Thyroid gland (tissue), 4 donors: ENCODE measurements at places on chromosomes 2 and 18. TPM values are rescaled to one million over a fixed set of nuclear protein-coding genes. Genes with fewer than 3 reads are reported as not detected.

- no peak for DNase-seq
Observed at GRCh38 chr2:24592441-24593100, 101.5 kb downstream of the NCOA1 start.

HOXD1 gene
- 0.11 TPM for total RNA-seq

DNA sequence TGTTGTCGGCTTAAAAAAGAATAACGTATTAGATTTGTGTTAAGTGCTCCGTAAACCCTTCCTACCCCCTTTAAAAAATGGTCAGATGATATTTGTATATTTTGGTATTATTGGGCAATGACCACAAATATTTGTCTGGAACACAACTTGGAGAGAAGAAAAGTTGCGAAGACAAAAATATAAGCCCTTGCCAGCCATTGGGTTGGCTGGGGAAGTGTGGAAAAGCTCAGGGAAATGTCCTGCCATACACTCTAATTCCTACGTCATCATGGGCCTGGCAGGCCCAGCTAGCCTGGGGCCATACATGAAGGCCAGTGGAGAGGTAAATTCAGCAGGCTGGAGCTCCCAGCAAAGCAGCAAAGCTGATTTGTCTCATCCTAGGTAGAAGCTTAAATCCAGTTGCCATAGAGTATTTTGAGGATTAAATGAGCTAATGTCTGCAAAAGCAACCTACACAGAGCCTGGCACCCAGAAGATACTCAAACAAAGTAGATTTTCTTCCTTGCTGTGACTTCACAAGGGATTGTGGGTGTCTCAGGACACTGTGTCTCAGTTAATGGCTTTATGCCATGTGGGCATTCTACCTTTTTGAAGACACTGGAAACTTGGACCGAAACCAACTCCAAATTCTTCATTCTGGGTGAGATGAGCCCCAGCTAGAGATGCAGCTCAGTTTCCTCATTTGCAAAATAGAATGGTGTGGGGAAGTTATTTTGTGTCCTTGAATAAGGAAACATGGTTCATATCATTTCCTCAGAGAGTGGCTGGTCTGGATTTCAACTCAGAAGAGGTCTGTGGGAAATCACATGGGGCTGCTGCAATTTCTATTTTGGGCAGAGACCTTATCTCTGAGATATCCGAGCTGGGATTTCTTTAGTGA is 87.9 kb upstream of the MAP4K3 start:
- no peak for DNase-seq

STARD6 gene
- not detected for total RNA-seq

GRCh38 chr2:238728330-238729260 is 119.3 kb upstream of the TWIST2 start:
- no peak for DNase-seq

SF3B6 gene
- 86.1 TPM for total RNA-seq

- DNase-seq = no peak
Observed at GRCh38 chr2:113930448-113930847, 40.6 kb downstream of the ACTR3 start.

TCF23 gene
- total RNA-seq = not detected

DNA sequence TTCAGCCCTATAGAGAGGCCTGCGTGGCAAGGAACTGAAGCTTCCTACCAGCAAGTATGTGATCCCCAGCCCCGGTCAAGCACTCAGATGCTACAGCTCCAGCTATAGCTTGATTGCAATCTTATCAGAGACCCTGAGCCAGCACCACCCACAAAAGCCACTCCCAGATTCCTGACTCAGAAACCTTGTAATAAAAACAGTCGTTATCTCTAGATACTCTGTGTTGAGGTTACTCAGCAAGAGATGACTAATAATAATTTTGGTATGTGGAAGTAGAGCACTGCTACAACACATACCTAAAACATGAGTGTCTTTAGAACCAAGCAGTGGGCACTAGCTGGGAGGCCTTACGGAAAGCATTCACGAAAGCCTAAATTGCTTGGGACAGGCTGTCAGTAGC is 216.9 kb downstream of the UXS1 start:
- DNase-seq = no peak

DNA sequence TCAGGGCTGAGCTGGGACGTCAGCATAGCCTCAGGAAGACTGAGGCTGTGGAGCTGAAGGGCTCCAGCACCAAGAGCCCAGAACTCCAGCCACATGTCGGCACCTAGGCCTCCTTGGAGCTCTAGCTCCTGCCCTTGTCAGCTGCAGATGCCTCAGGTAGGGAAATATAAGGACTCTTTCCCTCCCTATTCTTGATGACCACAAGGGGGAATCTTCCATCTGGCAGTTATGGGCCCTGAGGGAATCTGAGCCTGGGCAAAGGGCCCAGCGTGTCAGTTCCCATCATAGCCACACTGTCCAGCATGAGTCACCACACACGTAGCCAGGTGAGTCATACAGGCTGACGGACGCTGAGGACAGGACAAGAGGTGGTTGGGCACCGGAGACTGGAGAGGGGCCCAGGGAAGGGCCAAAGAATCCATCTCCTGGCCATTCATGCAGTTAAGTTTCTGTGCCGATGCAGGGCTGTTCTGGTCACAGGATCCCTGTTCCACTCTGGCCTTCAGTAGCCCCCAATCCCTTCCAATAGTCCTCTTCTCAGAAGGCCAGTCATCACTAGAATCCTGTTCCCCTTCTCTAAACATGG is 1.8 kb downstream of the MPV17 start:
- DNase-seq = peak; percentile 93

GRCh38 chr18:37689841-37690240 is 124.2 kb upstream of the CELF4 start:
- DNase-seq = no peak

REG1B gene
- not detected for total RNA-seq

TWIST2 gene
- 20.1 TPM for total RNA-seq

GRCh38 chr2:3459185-3460015 is 59.9 kb downstream of the ADI1 start:
- DNase-seq = peak; percentile 97

GRCh38 chr2:136645236-136645828 is 120.0 kb upstream of the THSD7B start:
- DNase-seq = no peak

DNA sequence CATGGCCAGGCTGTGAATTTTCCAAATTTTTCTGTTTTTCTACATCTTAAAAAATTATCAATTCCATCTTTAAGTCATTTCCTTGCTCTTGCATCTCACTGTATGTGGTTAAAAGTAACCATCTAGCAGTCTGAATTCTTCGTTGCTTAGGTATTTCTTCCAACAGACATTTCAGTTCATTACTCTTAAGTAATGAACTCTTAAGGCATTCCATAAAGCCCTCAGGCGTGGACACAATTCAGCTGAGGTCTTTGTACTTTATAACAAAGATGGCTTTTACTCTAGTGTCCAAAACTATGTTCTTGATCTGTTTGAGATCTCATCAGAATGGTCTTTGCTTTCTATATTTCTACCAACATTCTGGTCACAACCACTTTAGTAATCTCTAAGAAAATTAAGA is 253.9 kb upstream of the GCFC2 start:
- no peak for DNase-seq

DNA sequence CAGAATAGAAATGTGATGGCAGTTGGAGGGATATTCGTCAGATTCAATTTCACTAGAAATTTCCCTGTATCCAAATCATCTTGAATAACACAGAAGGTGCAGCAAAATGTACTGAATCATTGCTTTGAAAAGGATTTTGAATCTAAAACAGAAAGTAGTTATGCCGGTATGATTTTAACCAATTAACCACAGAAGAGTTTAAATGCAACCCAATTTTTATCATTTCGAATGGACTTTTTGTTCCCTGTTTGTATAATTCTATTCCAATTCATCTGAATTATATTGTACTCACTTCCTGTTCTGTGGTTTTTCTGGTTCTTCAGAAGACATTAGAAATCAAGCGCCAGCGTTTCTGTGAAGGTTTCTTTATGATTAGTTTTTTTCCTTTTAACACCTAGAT is 190.4 kb downstream of the MYO3B start:
- DNase-seq = no peak

GRCh38 chr2:16640867-16641266 is 24.8 kb downstream of the CYRIA start:
- DNase-seq = no peak

- DNase-seq = no peak
Observed at GRCh38 chr2:141260911-141261310, 869.9 kb downstream of the LRP1B start.

- no peak for DNase-seq
Observed at GRCh38 chr2:29192526-29192925, 77.3 kb downstream of the CLIP4 start.

DNA sequence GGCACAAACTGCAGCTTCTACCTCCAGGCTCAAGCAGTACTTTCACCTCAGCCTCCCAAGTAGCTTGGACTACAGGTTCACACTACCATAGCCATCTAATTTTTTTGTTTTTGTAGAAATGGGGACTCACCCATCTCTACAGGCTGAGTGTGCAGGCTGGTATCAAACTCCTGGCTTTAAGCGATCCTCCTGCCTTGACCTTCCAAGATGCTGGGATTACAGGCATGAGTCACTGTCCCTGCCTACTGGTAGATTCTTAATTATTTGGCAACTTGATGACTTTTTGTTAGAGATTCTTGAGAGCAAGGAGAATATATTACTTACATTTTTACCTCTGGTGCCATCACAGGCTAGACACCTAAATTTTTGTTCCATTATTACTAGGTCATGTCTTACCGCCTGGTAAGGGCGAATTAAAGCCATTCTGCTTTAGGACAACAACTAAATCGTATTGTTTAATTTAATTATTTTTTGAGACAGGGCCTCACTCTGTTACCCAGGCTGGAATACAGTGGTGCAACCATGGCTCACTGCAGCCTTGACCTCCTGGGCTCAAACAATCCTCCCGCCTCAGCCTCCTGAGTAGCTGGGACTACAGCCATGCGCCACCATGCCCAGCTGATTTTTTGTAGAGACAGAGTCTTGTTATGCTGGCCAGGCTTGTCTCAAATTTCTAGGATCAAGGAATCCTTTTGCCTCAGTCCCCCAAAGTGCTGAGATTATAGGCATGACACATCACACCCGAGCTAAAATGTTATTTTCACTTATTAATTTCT is 15.7 kb downstream of the DYNC1I2 start:
- DNase-seq = no peak

- no peak for DNase-seq
Observed at GRCh38 chr2:12651641-12652040, 65.1 kb upstream of the TRIB2 start.

DNA sequence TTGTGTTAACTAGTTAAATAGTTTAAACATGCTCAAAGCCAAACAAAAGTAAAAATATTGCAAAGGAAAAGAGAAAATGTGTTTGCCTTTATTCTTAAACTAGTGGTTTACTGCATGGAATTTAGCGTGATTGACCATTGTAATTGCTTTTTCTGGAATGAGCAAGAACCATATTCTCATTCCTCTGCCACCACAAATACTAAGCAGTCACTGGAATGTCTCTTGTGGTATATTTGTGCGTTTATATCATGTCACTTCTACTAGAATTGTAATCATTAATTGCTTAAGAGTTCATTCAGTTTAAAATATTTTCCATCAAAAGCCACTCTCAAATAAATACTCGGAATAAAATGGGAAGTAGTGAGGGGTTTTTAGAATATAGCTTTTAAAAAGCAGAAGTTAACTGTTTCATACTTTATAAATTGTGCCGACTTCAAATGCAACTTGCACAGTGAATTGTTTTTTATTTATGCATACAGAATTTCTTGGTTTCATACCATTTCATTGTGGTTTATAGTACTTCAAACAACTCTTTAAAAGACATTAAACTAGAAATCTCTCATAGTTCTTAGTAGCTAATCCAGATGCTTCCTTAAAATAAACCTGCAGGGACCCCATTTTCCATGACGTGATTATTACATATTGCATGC is 288.1 kb downstream of the EPHA4 start:
- DNase-seq = no peak

DNA sequence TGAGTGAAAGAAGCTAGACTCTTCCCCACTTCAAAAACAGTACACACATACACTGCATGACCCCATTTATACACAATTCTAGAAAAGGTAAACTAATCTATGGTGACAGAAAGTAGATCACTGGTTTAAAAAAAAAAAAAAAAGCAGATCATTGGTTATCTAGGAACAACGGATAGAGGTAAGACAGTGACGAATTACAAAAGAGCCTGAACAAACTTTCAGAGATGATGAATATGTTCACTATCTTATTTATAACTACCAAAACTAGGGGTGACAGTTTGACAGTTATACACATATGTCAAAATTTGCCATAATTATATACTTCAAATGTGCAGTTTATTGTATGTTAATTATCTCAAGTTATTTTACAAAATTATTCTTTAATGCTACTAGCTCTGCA is 27.5 kb downstream of the MAP3K2 start:
- no peak for DNase-seq

ANKRD29 gene
- total RNA-seq = 4.6 TPM

- no peak for DNase-seq
Observed at GRCh38 chr2:86241611-86242010, 42.4 kb downstream of the MRPL35 start.

DNA sequence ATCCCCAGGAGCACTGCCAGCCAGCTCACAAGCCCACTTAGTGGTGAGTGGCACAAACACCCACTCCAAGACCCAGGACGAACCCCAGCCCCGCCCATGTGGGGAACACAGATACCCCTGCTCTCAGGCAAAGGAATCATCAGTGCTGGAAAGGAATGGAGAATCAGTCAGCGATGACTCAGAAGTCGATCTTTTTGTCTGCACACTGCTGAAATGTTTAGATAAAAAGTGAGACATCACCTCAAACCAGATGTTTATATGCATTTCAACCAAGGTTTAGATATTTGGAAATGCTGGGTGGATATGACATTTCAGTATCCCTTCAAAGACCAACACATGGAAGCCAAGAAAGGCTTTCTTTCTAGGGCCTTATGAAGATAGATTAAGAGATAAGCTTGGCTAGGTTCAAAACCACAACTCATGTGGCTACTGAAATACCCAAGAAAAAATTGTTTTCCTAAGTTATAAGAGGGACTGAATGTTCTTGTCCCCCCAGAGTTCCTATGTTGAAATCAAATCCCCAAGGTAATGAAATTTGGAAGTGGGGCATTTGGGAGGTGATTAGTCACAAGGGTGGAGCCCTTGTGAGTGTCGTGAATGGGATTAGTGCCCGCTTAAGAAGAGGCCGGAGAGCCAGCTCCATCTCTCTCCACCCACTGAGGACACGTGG is 43.7 kb downstream of the POU3F3 start:
- DNase-seq = no peak

FEV gene
- not detected for total RNA-seq

GRCh38 chr2:233051241-233052149 is 8.6 kb upstream of the INPP5D start:
- peak; percentile 38 for DNase-seq

KANSL1L gene
- total RNA-seq = 154 TPM
